Muscle of leg (tissue), 16 donors: ENCODE measurements at places on chromosomes 5 and 9. TPM values are rescaled to one million over a fixed set of nuclear protein-coding genes. Genes with fewer than 3 reads are reported as not detected.
A peak's percentile ranks its signal among the peaks of the same experiment; 100 is the strongest.

DNA sequence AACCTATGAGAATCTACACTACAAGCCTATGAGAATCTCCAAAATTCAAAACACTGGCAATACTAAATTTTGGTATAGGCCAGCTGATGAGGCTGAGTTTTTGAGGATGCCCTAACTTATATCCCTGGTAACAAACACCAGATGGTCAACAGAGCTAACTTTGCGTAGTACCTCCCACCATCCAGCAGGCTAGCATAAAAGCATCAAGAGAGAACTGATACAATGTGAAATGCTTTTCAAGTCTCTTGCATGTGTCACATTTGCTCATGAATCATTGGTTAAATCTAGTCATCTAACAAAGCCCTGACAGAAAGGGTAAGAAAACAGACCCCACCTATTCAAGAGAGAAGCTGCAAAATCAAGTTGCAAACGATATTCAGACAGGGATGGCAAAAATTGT, 1609.7 kb upstream of the CDH9 start:
- no peak for DNase-seq

The ANXA2R gene
- 1.2 TPM for total RNA-seq

DNA sequence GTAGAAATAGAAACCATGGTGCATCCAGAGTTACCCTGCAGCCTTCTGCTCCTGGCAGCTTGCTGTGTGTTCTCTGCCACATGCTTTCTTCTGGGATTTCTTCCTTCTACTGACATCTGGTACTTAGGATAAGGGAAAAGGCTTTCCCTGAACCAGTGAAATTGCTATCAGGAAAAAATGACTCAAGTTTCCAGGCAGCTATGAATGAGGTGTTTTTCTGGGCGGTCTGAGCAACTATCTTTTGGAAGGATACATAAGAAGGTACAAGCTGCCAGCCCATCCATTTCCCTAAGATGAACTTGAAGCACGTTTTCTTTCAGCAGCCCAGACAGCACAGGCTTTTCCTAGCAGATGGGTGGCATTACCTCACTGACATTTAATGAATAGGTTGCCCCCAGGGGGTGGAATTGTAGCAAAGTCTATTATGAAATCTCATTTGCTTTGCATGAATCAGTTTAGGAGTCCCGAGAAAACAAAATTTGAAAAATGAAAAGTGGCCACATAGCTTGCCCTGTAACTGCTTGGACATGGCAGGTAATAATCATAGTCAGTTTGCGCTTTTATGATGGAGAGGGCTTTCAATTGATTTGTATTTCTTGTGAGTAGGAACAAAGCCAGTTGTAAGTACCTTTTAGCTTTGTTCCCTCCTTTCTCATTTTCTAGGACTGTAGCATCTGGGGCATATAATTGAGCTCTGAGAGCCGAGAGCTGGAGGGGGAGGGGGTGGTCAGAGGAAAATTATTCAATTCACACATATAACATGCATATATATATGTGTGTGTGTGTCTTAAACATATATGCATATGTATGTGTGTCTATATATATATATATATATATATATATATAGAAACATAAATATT, 108.5 kb downstream of the C9orf152 start:
- DNase-seq: peak; percentile 92

DNA sequence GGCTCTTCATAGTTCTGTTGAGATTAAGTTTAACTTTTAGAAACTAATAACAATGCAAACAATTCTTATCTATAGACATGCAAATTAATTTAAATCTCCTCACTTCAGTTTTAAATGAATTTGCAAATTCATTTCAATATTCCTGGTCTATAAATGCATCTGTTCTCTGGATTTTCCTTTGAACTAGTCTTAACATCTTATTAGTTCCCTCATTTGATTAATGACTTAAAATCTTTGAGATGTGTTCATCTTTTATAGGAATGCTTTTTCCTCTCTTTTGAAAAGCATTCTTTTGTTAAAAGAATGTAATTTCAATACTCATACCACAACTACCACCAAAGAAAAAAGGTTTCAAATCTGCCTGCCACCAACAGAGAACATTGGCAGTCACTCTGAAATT, 169.4 kb downstream of the RASEF start:
- DNase-seq: no peak

GRCh38 chr5:80128141-80128540, 93.0 kb downstream of the THBS4 start:
- DNase-seq: peak; percentile 46

The F2RL1 gene
- 0.18 TPM for total RNA-seq

The TAF11L7 gene
- not detected for total RNA-seq

GRCh38 chr9:3740690-3741419, 215.1 kb upstream of the RFX3 start:
- no peak for DNase-seq

The SH3TC2 gene
- 2.3 TPM for total RNA-seq

GRCh38 chr9:5760338-5760737, 72.6 kb downstream of the ERMP1 start:
- no peak for DNase-seq

DNA sequence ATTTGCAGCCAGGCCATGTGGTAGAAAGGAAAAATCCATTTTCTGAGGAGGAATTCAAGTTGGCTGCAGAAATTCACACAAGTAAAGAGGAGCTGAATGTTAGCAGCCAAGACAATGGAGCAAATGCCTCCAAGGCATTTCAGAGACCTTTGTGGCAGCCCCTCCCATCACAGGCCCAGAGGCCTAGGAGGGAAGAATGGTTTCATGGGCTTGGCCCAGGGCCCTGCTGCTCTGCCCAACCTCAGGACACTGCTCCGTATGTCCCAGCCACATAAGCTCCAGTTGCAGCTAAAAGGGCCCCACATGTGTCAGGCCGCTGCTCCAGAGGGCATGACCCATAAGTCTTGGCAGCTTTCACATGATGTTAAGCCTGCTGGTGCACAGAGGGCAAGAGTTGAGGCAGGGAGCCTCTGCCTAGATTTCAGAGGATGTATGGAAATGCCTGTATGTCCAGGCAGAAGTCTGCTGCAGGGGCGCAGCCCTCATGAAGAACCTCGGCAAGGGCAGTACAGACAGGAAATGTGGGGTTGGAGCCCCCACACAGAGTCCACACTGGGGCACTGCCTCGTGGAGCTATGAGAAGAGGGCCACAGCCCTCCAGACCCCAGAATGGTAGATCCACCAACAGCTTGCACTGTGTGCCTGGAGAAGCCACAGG, 144.2 kb upstream of the EPB41L4A start:
- DNase-seq: no peak

GRCh38 chr5:142353071-142353472, 28.3 kb upstream of the SPRY4 start:
- DNase-seq: no peak

DNA sequence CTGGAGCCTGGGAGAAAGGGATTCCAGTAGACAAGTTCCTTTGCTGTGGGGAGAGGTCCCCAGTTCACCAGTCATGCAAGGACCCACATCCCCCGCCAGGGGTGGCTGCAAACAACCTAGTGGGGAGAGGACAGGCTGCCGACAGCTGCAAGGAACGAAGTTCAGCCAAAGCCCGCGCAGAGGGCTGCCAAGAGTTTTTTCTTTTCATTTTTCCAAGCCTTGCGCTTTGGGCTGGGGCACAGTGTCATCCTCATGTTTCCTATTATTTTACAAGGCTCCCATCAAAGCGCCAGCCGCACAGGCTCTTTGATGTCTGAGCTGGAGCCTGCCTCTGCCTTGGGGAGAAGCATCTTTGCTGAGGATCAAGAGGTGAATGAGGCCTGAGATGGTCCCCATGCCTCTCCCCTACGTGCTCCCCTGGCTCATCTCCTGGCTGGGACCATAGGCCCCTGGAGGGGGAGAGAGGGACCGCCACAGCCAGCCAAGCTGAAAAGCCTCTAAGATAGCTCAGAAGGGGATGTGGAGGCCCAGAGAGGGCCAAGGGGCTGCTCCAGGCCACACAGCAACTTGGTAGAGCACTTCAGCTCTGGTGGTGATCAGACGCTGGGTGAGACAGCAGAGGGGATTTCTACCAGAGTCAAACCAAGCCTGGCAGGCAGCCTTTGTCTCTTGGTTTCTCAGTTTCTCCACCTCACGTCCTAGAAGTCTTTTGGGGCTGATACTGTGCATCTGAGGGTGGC, 50.4 kb upstream of the SYNPO start:
- DNase-seq: peak; percentile 98

The WWC1 gene
- 0.89 TPM for total RNA-seq

- no peak for DNase-seq
Measured at GRCh38 chr5:65334077-65334476, 147.6 kb downstream of the ADAMTS6 start.

- no peak for DNase-seq
Measured at GRCh38 chr5:163362840-163363371, 74.5 kb upstream of the CCNG1 start.

- no peak for DNase-seq
Measured at GRCh38 chr5:10439692-10440091, 2.0 kb upstream of the ROPN1L start.

DNA sequence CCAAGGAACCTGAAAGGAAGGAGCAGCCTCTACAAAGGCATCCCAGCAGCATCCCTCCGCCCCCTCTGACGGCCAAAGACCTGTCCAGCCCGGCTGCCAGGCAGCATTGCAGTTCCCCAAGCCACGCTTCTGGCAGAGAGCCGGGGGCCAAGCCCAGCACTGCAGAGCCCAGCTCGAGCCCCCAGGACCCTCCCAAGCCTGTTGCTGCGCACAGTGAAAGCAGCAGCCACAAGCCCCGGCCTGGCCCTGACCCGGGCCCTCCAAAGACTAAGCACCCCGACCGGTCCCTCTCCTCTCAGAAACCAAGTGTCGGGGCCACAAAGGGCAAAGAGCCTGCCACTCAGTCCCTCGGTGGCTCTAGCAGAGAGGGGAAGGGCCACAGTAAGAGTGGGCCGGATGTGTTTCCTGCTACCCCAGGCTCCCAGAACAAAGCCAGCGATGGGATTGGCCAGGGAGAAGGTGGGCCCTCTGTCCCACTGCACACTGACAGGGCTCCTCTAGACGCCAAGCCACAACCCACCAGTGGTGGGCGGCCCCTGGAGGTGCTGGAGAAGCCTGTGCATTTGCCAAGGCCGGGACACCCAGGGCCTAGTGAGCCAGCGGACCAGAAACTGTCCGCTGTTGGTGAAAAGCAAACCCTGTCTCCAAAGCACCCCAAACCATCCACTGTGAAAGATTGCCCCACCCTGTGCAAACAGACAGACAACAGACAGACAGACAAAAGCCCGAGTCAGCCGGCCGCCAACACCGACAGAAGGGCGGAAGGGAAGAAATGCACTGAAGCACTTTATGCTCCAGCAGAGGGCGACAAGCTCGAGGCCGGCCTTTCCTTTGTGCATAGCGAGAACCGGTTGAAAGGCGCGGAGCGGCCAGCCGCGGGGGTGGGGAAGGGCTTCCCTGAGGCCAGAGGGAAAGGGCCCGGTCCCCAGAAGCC, 30.8 kb downstream of the CD180 start:
- peak; percentile 91 for DNase-seq

GRCh38 chr5:147746986-147747385, 35.5 kb downstream of the JAKMIP2 start:
- no peak for DNase-seq
